ENCODE measurements at places on chromosomes 2 and 18.
A peak's percentile ranks its signal among the peaks of the same experiment; 100 is the strongest.

- no peak for DNase-seq
These were observed 62.9 kb downstream of the EML4 start for GRCh38 chr2:42232024-42232423.

- DNase-seq, result peak; percentile 31
These were observed 30.9 kb downstream of the CD28 start for GRCh38 chr2:203737360-203737759.

DNA sequence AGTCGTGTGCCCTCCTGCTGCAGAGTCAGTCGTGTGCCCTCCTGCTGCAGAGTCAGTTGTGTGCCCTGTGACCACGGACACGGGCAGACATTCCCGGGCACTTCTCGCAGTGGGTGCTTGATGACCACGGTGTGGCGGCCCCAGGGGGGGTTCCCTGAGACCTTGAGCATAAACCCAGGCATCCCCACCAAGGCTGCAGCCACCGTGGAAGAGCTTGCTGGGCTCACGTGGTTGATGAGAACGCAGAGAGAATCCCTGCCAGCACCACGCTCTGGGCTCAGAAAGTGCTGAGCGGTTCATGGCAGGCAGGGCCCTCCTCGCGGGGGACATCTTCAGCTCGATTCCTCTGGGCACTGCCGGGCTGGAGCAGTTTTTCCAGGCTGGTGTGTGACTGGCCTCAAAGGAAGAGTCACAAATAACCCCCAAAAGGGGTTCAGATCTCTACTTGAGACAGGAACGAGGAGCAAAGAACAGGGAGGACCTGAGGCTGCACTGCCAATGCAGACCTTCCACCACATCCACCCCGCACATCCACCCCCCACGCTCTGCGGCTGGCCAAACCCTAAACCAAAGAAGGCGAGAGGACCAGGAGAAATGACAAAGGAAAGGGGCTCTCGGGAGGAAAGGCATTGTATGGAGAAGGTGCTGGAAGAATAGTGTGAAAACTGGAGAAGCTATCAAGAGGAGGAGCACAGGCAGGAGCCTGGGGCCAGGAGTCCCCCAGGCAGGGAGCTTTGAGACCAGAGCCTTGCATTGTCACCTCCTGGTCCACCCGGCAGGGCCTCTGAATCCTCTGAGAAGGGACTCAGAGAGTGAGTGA, 8.4 kb upstream of the PER2 start:
- no peak for DNase-seq

DNA sequence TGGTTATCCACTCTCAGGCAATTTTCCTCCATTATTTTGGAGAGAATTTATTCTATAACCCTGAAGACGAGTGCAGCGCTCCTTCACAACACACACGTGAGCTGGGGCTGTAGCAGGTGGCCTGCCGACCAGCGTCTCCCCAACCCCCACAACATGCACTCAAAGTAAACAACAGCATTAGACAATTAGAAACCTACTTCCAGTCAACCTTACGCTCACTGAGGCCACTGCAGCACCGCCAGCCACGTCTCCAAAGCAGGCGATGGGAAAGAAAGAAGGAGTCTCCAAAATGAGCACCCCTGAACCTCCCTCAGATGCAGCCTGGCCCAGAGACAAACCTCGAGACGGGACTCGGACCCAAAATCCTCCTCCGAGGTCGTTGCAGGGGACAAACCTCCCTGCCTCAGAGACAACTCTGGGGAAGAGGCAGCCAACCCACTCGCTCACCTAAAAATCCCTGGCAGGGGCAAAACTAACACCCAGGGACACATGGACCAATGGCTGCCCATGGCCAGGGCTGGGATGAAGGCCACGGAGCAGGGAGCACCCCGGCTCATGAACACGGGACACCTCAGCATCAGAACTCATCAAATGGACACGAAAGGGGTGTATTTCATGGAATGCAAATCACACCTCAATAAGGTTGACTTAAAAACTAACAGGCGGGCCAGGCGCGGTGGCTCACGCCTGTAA, 2.6 kb downstream of the SLC66A2 start:
- no peak for DNase-seq

- no peak for DNase-seq
These were observed 1428.4 kb upstream of the CDH2 start for GRCh38 chr18:29605365-29605764.

- DNase-seq, result no peak
These were observed 95.4 kb downstream of the LAMA1 start for GRCh38 chr18:7021994-7022840.

DNA sequence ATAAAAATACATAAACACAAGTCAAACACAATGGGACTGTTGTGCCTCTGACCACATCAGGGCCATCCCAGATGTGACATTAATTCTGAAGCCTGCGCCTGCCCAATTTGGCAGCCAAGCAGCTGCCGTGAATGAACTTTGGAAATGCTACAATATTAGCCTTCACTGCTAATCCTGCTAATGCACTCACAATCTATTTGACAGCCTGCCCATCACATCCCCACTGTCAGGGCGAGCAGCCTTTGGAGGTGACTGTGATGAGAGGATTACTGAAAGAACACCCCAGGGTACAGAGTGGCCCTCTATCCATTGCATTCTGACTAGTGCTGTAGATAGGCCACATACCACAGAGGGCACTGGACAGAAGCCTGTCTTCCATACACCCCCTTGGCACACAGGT, 21.6 kb downstream of the OSR1 start:
- no peak for DNase-seq

DNA sequence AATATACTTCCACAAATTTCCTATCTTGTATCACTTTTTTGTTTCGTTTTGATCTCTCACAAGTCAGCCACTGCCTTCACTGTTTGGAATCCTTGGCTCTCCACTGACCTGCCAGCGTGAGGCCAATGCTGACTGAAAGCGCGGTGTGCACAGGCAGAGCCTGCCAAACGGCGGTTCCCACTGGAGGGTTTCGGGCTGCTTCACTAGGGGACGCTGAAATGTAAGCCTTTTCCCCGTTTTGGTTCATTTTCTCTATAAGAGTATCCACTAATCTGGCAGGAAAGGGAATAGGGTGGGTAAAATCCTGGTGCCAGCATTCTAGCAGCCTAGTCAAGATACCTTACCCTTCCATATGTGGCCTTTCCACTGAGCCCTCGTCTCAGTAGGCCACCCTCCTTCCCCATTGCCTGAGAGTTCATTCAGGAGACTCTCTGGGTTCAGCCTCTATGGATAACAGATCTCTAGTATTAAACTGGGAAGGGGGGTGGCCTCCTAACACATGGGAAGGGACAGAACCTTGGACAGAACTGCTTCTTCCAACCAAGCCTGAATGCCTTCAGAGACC, 91.5 kb downstream of the DYM start:
- DNase-seq, result no peak

DNA sequence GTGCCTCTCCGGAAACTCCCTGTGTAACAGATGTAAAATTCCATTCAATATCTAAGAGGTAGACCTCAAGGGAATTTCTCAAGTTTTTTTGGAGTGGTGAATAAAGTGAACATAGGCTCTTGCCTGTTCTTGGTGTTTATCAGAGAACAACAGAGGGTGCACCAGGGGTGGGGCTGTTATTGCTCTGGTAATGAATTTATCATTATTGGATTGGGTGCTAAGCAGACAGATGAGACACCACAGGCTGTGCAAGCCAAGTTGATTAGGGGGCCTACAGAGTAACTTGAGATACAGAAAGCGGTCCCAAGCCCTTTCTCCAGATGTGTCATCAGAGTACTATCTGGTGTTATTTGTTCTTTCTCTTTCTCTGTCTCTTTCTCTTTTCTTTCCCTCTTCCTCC, 286.3 kb downstream of the OSR1 start:
- DNase-seq, result no peak

DNA sequence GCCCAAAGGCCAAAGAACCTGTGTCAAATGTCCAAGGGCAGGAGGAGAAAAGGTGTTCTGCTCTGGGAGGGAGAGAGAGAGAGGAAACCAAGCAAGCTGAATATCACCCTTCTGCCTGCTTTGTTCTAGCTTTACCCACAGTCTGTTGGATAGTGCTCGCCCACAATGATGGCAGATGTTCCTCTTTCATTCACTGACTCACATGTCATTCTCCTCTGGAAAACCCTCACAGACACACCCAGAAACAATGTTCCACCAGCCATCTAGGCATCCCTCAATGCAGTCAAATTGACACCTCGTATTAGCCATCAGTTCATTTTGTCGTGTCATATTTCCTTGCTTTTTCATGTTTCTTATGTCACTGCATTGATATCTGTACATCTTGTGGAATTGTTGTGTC, 150.3 kb downstream of the UBR3 start:
- no peak for DNase-seq
